ENCODE measurements at places on chromosomes 7 and 10.

GRCh38 chr10:28263136-28263857, 39.6 kb downstream of the MPP7 start:
- peak; percentile 17 for DNase-seq

DNA sequence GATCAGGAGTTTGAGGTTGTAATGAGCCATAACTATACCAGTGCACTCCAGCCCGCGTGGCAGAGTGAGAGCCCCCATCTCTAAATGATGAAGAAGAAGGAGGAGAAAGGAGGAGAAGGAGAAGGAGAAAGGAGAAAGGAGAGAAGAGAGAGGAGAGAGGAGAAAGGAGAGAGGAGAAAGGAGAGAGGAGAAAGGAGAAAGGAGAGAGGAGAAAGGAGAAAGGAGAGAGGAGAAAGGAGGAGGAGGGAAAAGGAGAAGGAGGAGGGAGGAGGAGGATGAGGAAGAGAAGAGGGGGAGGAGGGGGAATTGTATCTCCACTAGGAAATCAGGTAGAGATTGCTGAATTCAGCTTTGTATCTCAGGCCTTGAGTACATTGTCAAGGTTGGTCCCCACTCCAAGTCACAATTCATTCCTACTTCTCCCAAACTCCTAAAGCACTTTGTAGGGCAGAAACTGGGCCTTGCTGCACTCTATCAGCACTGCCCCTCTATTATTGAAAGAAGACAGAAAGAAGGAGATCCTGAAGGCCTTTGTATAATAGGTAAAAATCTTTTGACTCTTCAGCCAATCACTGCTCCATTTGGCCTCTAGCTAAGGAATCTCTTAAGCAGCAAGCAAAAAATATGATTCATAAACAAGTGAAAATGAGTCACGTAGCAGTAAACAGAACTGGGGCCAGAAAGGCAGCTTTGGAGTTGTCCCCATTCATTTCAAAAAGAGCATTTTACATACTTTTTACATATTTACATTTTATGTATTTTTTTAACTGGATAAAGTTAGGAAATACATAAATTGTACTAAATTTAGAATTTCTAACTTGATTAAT, 178.0 kb downstream of the IMMP2L start:
- no peak for DNase-seq

DNA sequence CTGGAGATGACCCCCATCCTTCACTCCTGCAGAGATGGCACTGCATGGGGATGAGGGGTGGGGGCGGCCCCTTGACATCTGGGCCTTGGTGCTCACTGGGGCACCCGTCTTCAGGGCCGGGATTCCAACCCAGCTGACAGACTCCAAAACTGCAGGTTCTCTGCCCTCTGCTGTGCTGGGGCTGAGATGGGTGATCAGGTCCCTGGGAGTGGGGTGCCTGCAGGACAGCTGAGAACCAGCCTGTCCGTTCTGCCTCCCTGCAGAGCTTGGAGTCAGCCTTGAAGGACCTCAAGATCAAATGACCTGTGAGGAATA, 14.3 kb downstream of the PDAP1 start:
- DNase-seq: peak; percentile 27

- DNase-seq: no peak
Observed at GRCh38 chr10:60513281-60513680, 123.6 kb upstream of the ANK3 start.

DNA sequence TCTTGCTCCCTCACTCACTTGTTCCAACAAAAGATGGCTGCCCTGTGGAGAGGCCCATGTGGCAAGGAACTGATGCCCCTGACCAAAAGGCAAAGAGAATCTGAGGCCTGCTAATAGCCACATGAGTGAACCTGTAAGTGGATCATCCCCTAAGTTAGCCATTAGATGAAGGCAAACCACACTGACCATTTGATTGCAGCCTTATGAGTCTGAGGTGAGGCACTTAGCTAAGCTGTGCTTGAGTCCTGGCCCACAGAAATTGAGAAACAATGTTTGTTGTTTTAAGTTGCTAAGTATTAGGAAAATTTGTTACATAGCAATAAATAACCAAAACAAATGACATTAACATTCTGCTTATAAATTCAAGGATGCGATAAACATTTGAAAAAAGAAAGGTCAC, 100.1 kb upstream of the BET1 start:
- DNase-seq: no peak

GRCh38 chr10:79438021-79438698, 7.3 kb downstream of the ZCCHC24 start:
- DNase-seq: peak; percentile 61

DNA sequence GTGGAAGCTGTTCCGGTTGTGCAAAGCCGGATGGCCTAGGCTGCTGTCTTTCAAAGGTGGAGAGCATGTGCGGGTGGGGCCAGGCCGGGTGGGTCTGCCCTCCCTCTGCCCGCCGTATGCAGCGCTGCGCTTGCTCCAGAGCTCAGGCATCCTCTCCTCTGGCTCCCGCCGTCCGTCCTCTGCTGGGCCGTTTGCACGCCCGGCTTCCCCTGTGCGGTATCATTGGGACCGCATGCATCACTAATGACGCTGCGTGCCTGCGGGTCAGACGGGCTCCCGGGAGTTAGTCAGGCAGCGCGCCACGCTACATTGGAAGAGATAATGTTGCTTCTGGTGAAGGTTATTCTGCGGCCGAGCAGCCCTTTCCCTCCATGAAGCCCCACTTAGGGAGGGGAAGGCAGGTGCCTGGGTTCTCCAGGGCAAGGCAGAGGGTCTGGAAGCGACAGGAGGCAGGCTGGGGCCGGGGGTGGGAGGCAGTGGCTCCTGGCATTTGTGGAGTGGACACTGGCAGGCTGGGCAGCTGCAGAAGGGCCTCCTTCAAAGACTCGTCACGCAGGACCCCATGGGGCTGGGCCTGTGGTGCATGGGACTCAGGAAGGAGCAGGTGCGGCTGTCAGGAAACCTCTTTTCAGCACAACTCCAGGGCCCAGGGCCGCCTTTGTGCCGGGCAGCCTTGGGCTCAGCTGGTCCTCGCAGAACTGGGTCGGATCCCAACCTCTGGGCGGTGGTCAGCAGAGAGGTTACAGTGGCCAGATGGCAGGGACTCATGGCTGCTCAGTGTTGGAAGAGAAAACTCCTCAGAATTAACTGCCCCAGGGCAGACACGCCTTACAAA, 318.5 kb downstream of the WDR37 start:
- DNase-seq: peak; percentile 47

DNA sequence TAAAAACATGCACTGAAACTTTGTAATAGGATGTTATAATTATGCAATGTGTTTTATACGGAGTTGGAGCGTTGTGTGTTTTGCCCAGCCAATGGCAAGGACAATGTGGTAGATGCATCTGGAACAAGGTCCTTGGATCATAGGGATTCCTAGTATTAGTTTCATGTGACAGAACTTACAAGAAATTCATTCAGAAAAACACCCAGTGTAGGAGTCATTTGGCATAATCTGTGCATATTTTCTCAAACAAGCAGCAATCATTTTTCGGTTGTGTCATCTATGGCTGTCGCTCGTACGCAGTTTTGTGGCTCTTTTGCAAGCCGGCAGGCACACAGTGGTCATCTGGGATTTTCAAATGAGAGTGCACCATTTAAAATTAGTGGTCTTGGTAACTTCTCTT, 19.8 kb downstream of the CREB5 start:
- no peak for DNase-seq

GRCh38 chr10:25061711-25062449, 45.5 kb downstream of the THNSL1 start:
- no peak for DNase-seq

- DNase-seq: no peak
Observed at GRCh38 chr7:73567846-73568685, 10.3 kb downstream of the TBL2 start.

- no peak for DNase-seq
Observed at GRCh38 chr10:26481914-26482550, 43.9 kb downstream of the APBB1IP start.

DNA sequence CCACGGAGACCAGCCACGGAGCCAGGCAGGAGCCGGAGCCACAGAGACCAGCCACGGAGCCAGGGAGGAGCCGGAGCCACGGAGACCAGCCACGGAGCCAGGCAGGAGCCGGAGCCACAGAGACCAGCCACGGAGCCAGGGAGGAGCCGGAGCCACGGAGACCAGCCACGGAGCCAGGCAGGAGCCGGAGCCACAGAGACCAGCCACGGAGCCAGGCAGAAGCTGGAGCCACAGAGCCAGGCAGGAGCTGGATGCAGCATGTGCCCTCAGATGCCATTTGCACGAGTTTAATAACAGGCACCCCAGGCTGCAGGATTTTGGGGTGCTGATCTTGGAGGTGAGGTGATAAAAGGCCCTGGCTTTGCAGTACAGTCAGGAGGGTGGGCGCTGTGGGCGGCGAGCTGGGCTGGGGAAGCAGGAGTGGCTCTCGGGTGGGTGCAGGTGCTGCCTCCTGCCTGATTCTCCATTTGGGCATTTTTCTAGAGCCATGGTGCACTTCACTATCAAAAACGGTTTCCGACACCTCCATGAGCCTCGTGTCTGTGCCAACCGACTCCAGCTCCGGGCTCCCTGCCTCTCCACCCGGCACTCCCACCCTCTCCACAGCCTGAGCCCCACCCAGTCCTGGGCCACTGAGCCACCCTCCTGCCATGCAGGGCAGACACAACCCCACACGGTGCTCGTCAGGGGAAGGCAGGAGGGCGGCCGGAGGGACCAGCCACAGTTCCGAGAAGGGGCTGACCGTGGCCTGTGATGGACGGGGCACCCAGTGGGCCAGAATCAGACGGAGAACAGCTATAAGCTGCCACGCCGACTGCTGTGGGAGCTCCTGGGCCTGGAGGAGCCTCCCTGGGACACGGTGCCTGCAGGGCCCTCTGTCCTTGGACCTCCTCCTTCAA, 40.8 kb upstream of the NKX6-2 start:
- DNase-seq: no peak

DNA sequence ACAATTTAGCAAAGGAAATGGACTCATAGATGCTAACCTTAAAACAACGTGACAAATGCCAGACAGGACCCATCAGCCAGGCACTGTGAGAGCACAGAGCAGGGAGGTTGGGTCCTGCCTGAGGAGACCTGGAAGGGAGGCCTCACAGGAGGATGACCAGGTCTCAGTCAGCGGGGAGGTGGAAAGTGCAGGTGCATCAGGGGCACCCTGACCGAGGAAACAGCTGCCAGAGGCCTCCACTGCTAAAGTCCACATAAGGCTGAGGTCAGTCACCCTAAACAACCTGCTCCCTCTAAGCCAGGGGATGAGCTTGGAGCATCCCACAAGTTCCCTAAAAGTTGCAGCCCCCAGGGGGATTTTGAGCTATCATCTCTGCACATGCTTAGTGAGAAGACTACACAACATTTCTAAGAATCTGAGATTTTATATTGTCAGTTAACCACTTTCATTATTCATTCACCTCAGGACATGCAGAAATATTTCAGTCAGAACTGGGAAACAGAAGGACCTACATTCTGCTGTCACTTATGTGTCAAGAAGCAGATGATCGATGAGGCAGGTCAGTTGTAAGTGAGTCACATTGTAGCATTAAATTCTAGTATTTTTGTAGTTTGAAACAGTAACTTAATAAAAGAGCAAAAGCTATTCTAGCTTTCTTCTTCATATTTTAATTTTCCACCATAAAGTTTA, 157.6 kb upstream of the LANCL2 start:
- DNase-seq: no peak

DNA sequence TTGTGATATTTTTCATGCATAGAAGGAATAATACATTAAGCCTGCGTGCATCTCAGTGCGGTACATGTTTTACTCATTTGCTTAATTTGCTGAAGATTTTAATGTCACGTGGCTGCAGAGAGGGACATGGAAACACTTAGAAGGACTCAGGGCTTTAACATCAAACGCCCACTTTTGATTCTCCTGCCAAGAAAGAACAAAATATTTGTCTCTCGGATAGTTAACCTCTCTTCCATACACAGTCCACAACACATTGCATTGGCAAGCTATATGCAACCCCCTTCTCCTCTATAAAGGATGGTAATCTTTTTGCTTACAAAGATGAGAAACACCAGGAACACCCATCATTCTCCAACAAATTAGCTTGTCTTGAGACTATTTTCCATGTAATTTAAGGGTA, 148.0 kb upstream of the NRP1 start:
- DNase-seq: no peak

GRCh38 chr10:12628964-12629766, 279.8 kb downstream of the CAMK1D start:
- no peak for DNase-seq

GRCh38 chr7:116340943-116341907, 130.9 kb downstream of the TES start:
- DNase-seq: no peak

GRCh38 chr7:105611856-105612775, 30.8 kb upstream of the EFCAB10 start:
- DNase-seq: no peak

- peak; percentile 54 for DNase-seq
Observed at GRCh38 chr7:153017223-153017622, 257.7 kb downstream of the ACTR3B start.

DNA sequence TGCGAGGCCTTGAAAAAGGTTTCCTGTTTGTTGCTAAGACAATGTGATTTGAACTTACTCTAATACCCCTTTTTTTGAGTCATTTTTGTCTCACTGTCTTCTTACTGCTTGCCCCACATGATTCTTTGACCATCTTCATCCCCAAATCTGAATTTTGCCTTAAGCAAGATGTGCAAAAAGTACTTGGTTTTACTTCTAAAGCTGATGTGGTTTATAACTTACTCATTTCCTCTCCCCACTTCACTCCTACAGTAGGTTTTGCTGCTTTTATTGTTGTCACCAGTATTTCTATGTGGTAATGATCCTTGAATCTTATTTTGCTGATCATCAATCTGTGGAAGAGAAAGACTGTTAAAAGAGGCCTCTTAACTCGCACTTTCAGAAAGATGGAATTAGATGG, 396.4 kb downstream of the SDK1 start:
- no peak for DNase-seq

- DNase-seq: no peak
Observed at GRCh38 chr7:131942287-131943150, 386.1 kb upstream of the PODXL start.

DNA sequence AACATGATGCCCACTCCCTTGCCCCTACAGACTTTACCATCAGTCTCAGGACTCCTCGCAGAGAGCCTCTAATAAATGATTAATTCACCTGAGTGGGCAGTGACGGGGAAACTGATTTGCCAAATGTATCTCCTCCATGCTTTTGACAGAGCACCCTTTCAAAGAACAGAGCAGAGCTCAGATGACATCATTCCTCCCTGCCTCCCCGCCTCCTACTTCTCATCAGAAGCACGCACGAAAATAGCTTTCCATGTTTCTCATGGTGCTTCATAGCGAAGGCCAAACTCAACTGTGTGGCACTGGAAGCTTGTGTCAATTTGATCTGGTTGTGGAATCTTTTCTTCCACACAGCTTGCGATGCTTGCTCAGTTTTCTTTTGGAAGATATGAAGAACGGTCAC, 442.5 kb downstream of the RPS24 start:
- DNase-seq: no peak

GRCh38 chr7:139854124-139854511, 25.1 kb downstream of the TBXAS1 start:
- DNase-seq: no peak

All from H7 (cell line).